Left colon (tissue), 2 donors: ENCODE measurements at places on chromosomes 11 and 22. TPM values are rescaled to one million over a fixed set of nuclear protein-coding genes. Genes with fewer than 3 reads are reported as not detected.

DNA sequence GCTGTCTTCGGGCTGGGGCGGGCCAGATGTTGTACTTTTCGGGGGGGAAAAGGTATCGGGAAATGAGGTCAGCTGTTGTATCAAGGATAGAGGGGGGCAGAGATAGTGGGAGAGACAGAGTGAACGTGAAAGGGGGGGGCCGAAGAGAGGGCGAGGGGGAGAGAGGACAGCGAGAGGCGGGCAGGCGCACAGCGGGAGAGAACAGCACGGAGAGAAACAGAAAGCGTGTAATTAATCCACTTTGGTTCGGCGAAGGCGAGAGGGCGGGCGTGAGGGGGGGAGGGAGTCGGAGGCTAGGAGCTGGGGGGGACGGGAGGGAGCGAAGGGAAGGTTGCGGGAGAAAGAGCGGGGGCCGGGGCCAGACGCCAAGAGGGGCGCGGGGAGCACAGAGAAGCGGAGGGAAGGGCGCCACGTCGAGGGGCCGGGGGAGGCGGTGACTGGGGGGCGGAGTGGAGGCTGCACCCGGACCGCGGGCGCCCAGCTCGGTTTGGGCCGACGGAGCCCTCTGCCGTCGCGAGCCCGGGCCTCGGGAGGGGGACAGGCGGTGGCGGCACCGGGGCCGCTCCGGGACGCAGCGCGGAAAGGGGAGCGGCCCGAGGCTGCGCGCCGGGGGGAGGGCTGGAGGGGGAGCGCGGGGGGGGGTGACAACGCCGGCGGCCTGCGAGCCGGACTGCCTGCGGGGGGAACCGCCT is 612 bp downstream of the IGF2 start:
- no peak for DNase-seq

GRCh38 chr22:26023104-26023775 is 146.0 kb upstream of the SEZ6L start:
- no peak for DNase-seq

DNA sequence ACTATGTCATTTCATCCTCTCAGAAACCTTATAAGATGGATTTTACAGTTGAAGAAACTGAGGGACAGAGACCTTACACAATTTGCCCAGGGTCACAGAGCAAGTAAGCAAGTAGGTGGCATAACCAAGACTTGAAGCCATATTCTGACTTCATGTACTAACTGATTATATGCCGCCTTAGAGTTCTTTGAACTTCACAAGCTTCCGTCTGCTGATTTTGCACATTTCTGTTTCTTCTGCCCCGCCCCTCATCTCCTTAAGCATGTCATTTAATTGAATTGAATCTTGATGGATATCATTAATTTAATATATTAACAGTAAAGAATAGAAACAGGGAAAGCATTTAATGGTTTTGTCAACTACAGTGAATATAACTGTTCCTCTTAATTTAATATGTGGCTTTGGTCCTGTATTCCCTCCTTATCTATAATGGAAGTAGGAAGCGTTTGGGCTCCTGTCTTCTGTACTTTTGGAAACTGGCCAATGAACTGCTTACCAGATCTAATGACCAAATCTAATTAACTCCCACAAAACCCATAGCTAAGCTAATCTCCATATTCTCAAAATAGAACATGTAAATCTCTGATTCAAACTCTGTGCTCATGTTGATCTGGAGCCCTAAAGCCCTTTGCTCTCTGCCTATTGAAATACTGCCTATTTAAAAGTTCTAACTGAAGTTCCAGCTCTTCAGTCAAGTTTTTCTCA is 30.4 kb downstream of the SIK2 start:
- no peak for DNase-seq

Gene TSPAN4
- total RNA-seq = 20.2 TPM
